ENCODE measurements at places on chromosomes 1 and 21.

DNA sequence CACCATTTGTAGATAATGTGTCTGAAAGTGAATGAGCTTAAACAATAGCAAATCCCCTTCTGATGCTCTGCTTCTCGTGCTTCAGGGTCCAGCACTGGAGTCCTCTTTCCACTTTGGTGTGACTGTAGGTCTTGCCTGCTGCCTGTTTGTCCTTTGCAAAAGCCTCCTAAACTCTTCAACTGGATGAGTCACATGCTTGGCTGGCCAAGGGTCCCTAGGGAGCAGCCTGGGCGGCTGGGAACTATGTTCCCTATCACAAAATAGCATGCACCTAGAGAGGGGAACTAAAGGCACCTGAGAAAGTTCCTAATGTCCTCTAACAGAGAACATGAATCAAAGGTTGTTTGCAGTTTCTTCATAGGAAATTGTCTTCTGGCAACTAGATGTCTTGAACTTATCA lies 607.2 kb upstream of the PLXNA2 start:
- DNase-seq: no peak

DNA sequence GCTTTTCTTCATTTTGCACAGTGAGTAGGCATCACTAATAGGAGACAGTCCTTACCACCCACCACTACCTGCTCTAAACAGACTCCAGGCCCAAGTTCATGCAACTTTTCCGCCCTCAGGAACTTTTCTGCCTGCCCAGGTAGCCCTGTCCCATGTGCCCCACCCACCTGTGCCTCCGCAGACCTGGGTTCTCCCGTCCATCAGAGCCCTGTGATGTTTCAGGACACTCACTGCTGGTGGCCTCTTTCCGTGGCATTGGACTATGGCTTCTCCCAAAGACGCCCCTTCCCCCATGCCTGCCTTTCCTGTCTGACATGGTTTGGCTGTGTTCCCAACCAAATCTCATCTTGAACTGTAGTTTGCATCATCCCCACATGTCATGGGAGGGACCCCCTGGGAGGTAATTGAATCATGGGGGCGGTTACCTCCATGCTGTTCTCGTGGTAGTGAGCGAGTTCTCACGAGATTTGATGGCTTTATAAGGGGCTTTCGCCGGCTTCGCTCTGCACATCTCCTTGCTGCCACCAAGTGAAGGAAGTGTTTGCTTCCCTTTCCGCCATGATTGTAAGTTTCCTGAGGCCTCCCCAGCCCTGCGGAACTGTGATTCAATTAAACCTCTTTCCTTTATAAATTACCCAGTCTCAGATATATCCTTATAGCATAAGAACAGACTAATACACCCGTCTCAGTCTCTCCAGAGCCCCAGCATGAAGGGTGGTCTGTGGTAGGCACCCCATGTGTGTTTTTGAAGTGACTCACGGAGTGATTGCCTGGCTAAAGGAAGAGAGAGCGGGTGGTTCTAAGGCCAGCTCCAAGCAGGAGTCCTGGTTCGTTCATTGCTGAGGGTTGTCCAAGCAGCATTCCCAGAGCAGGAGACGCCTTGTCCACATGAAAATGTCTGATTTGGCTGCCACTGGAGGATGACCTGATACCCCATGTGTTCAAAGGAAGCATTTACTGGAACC lies 86.0 kb upstream of the ZBTB40 start:
- DNase-seq: no peak

DNA sequence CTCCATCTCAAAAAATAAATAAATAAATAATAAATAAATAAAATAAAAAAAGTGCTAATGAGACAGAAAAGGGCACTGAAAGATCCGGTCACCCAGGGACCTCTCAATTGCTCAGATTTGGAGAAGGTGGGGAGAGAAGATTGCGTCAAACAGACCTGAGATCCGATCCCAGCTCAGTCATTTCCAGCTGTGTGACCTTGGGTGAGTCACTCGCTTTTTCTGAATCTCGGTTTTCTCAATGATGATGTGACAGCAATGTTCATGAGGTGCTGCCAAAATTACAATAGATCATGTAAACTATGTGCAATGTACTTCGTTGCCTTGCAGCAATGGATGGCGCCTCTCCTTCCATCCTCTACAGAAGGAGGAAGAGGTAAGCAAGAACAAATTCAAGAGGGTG lies 11.1 kb upstream of the MEF2D start:
- no peak for DNase-seq

DNA sequence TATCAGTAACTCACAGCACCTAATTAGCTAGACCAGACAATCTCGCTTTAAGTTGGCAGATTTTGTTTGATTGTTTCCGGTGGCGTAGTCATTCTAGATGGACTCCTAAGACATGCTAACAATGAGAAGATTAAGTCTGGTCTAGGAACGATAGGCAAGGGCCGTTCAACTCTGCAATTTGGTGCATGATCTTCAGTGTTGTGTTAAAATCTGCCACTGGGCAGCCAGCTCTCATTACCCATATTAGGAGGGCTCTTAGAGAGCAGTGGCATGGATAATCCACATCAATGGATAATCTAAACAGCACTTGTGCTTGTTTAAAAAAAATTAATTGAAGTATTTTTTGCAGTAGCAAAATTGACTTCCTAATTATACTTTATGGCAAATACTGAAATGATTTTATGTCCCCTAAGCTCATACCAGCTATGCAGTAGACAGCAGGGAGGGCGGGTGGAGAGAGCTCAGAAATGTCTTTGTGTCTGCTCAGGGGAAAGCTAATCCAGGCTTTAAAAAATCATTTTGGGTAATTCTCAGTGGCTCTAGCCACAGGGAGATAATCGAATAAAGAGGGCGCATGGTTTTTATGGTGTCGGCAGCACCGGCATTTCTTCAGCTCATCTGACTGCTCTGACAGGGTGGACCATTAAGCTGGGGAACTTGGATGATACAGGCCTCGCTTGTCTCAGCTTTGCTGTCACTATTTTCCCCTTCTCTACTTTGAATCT lies 48.5 kb upstream of the IKBKE start:
- no peak for DNase-seq

- no peak for DNase-seq
These were observed 1.7 kb upstream of the ELOA start for GRCh38 chr1:23741609-23742008.

- no peak for DNase-seq
These were observed 341.2 kb downstream of the HHAT start for GRCh38 chr1:210669951-210670350.
